ENCODE measurements at places on chromosomes 12 and 14. TPM values are rescaled to one million over a fixed set of nuclear protein-coding genes. Genes with fewer than 3 reads are reported as not detected.
A peak's percentile ranks its signal among the peaks of the same experiment; 100 is the strongest.

GRCh38 chr12:13864081-13864673 is 117.2 kb downstream of the GRIN2B start:
- peak; percentile 80 for DNase-seq

- DNase-seq = no peak
Observed at GRCh38 chr14:83873669-83874068, 1656.3 kb upstream of the FLRT2 start.

DNA sequence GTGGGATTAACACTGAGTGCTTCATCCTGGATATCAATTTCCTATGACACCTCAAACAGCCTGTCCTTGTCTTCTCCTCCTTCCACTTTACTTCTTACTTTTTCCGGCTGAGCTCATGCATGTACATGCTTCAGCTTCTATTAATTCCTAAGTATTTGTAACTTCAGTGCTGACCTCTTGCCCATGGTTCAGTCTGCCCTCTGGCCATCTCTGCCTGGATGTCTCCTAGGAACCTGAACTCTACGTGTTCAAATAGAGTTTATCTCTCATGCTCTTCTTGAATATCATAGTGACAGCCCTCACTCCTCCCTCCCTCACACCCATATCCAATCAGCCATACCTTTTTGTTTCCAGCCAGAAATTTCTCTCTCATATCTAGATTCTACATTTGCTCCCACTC is 141.6 kb downstream of the ATP23 start:
- no peak for DNase-seq

DNA sequence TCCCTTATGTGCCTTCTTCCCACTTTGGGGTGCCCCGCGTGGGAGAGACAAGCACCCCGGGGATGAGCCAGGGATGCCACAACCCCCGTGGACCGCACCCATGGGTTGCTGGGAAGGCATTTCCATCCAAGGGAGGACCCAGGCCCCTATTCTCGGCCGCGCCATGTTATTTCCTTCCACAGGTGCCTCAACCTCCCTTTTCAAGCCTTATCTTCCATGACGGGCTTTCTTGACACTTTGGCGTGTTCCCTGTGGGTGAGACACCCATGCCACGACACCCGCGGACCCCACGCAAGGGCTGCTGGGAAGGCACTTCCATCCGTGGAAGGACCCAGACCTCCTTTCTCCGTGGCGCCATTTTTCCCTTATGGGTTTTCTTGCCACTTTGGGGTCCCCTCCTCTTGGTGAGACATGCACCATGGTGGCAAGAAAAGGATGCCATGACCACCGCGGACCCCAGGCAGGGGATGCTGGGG is 269.2 kb downstream of the ALG10 start:
- no peak for DNase-seq

- peak; percentile 57 for DNase-seq
Observed at GRCh38 chr12:22437031-22437806, 102.7 kb upstream of the ST8SIA1 start.

DNA sequence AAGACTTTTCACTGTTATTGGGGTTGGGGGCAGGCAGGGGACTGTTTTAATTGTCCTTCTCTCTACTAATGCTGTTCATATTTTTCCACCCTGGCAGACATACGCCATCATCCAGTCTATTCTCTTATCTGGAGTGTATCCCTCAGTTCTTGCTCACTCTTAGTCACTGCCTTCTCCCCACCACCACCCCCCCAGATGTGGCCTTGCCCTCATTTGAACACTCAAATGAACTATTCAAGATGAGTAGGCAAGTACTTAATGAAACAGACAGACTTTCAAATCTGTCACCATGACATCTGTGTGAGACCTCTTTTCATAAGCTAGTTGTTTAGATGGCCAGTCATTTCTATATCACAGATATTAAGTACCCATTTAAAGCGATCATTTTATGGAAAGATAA is 10.1 kb downstream of the NUDT4 start:
- DNase-seq = no peak

- no peak for DNase-seq
Observed at GRCh38 chr12:78674311-78675090, 190.1 kb upstream of the SYT1 start.

DNA sequence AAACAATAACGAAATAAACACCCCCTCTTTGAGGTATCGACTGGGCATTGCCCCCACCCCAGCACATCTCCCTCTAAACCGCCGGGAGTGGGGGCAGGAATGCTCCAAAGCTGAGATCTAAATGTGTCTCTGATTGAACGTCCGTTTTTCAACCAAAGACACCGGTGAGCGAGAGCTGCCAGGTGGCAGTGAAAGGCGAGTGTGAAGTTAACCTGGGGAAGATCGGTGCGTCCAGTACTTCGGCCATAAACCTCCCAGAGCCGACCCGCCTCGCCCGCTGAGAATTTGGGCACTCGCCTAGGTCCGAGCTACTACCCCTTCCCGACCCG is 625 bp downstream of the ANGEL1 start:
- DNase-seq = peak; percentile 21

GRCh38 chr12:127726671-127727315 is 540.2 kb upstream of the TMEM132C start:
- no peak for DNase-seq

- no peak for DNase-seq
Observed at GRCh38 chr12:123634142-123634561, 523 bp downstream of the GTF2H3 start.

GRCh38 chr12:58453306-58453705 is 467.0 kb downstream of the LRIG3 start:
- DNase-seq = no peak

The MYH6 gene
- total RNA-seq = not detected

The KRT5 gene
- total RNA-seq = not detected

The RNASE3 gene
- not detected for total RNA-seq

The HHIPL1 gene
- not detected for total RNA-seq

The BMAL2 gene
- 20.2 TPM for total RNA-seq

The LBHD2 gene
- total RNA-seq = not detected

All from HT-29 (cell line).